ENCODE measurements at places on chromosomes 1 and 21.

GRCh38 chr1:43432171-43432860 lies 21.4 kb downstream of the HYI start:
- no peak for DNase-seq

GRCh38 chr1:209708297-209708696 lies 3.7 kb downstream of the HSD11B1 start:
- DNase-seq, result no peak

- no peak for DNase-seq
Measured at GRCh38 chr21:41852929-41853320, 26.2 kb downstream of the PRDM15 start.

GRCh38 chr1:185926588-185926987 lies 192.4 kb downstream of the HMCN1 start:
- no peak for DNase-seq

DNA sequence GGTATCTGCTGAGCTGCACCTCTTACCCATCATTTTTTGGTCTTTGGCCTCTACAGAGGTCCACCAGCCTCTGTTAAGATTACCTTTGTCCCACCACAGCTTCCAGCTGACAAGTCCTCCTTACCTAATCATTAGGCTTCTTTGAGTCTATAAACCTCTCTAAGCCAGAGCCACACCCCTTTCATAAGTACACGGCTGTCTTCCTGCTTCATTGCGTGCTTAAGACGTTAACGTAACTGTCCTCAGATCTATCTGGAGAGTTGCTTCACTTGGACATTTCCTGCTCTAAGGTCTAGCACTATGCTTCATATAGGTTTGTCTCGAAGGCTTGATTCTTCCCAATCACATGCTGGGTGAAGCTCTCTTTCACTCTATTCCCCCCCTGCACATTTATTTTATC lies 71.0 kb upstream of the CACHD1 start:
- DNase-seq, result no peak

- no peak for DNase-seq
Measured at GRCh38 chr21:43364851-43365424, 62.0 kb downstream of the SIK1 start.

GRCh38 chr1:180228648-180229482 lies 1.2 kb upstream of the LHX4 start:
- DNase-seq, result no peak

DNA sequence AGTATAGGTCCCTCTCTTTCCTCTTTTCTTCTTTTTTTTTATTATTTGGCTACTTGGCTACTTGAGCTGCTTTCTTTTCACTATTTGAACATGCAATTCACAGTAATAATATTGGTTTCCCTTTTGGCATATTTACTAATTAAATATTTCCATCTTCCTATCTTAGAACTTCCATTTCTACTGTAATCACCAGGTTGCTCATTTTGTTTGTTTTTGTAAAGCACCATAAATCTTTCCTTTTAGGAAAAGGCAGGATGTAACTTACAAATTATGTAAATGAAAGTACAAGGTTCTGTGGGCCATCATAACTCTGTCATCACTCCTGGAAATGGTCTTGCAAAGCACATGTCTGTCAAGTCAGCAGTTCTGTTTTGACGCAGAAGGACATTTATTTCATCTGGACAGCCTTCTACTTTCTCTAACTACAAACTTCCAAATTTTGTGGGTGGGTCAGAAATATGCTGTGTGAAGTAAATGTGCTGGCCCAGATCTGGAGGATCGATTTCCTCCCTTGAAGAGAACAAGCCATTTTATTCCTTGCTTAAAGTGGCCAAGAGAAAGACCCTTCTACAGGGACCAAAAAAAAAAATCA lies 71.7 kb upstream of the TNFSF18 start:
- DNase-seq, result no peak

GRCh38 chr1:205263580-205264190 lies 35.9 kb downstream of the TMCC2 start:
- DNase-seq, result no peak

DNA sequence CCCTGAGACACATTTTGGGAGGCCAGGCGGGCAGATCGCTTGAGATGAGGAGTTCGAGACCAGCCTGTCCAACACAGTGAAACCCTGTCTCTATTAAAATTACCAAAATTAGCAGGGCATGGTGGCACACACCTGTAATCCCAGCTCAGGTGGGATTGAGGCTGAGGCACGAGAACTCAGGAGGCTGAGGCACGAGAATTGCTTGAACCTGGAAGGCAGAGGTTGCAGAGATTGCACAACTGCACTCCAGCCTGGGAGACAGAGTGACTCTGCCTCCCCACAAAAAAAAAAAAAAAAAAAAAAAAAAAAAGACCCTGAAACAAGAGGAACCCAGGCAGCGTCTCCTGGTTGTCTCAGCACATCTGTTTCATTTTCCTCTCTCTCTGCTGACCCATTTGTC lies 24.2 kb downstream of the PGM1 start:
- no peak for DNase-seq

DNA sequence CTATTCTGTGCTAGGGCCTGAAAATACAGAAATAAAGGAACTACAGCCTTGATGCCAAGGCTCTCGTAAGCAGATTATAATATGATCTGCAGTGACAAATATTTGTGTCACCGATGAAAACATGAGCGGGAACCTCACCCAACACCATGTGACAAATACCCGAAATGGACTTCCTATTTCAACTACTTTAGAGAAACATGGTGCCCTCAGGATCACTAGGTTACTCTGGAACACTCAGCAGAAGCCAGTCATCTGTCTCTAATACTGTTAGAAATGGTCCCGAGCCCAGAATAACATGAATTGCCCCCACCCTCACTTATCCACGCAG lies 463 bp upstream of the VAMP3 start:
- DNase-seq, result no peak

DNA sequence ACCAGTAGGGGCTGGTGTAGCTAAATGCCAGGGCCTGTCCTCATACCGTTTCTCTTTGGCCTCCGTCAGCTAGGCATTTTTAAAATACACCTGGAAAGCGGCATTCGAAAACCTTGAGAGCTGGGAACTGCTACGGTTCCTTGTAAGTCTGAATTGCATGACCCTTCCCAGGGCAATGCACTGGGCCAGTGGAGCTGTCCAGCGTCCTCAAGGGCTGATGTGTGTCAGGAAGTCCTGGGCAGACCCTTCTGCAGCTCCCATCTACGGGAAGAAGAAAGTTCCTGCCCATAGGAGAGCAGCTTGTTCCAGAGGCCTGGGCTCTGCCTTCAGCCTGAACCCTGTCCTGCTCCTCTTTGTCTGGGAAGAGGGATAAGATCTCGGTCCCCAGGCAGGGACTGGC lies 34.1 kb downstream of the UBASH3A start:
- DNase-seq, result no peak

DNA sequence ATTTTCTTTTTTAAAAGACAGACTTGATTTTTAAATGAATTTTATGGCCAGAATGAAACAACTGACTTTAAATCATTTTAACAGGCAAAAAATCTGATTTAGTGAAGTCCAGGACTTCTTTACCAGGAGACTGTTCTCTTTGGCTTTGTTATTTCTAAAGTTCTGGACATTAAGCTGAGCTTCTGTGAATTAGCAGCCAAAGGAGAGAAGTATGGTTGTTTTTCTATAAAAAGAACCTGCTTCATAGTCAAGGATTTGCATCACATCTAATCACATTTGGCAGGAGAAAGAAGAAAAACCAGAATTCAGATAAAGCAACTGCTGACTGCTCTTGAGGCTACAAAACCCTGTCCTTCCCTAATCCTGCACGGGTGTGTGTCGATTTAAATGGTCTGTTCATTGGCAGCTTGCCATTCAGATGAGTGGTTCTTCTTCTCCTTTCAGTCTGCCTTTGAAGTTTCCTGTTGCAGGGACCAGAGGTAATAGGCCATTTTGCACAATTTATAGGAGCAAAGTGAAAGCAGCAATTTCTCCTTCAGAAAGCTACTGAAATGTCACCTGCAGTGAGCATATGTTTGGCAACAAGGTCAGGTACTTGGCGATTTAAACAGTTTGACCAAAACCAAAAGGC lies 215.4 kb downstream of the OLFM3 start:
- DNase-seq, result no peak

GRCh38 chr1:9143250-9143649 lies 14.3 kb upstream of the GPR157 start:
- DNase-seq, result no peak

DNA sequence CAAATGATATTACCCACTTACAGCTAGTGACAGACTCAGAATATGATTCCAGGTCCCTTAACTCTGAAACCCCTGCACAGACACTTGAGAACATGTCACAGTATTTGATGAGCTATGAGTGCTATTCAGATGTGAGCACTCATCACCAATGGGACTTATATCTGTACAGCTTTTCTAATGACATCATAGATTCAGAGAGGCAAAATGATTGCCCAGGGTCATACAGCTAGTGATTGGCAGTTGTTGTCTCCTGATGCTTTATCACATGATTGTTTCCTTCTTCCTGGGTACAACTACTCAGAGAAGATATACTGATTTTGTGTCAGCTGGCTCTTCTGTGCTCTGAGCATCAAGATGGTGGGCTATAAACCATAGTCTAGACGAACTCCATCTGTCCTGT lies 428.0 kb upstream of the BEND5 start:
- DNase-seq, result no peak

GRCh38 chr1:36835017-36835695 lies 199.2 kb downstream of the GRIK3 start:
- DNase-seq, result no peak

- DNase-seq, result no peak
Measured at GRCh38 chr1:189424746-189425331, 1052.8 kb downstream of the BRINP3 start.

DNA sequence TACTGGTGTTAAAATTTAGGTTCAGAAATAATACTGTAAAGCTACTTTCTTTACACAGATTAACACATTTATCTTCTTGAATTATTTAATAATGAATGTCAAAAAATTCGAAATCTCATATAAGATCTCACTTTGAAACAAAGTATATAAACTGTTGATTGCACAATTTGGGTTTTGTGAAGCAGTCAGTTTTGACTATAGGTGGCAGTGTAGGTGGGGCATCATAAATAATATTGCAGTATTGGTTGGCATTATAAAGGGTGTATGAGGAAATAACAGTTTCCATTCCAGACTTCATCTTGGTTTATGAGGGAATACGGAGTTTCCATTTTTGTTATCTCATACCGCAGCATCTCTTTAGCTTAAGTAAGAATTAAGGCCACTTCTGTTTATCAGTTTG lies 49.9 kb downstream of the SUCO start:
- no peak for DNase-seq

GRCh38 chr1:66250478-66250877 lies 283.5 kb upstream of the SGIP1 start:
- DNase-seq, result no peak

DNA sequence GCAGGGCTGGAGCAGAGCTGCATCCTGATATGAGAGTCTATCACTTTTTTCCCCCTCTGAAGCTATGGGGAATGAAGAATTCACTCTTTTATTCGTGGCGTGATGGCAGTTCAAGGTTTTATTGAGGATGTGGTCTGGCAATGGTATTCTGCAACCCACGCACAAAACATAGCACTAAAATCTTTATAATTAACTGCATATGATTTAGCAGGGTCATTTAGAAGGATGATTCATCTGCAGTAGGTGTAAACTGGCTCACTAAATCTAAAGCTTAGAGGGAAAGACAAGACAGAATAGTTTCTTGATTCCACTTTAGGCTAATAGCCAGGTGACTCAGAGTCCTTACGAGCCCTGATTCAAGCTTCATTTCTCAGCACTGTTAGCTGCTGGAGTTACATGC lies 25.0 kb upstream of the CHRM3 start:
- DNase-seq, result no peak

DNA sequence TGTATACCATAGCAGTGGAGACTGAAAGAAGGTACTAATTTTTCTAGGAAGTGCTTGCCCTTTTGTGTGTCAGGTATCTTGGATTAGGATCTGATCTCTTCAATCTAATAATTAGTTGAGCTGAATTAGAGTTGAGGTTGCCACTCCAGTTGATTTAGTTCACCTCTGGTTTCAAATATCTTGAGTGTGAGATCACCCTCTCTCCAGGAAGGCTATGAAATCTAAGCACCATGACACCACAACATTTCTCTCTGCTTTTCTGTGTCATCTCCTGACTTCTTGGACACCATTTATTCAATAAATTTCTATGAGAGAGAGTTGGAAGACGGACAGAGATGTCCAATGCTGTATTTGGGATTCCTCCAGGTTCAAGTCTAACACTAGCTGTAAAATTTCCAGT lies 212.8 kb downstream of the DYRK1A start:
- no peak for DNase-seq

DNA sequence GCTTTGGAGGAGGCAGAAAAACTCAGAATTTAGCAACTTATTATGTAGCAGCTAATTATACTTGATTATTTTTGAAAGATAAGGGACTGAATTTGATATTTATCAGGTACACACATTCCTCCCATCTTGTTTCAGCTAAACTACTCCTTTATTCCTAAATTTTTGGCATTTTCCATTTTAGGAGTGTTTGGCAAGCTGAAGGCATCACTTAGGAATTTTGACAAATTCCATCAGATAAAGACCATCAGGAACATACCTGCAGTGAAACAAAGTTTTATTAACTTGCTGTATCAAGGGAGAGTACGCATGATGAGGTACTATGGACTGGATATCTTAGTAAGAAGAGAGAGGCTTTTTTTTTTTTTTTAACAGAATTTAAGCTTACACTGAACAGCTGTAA lies 1092.2 kb downstream of the PLA2G4A start:
- no peak for DNase-seq

DNA sequence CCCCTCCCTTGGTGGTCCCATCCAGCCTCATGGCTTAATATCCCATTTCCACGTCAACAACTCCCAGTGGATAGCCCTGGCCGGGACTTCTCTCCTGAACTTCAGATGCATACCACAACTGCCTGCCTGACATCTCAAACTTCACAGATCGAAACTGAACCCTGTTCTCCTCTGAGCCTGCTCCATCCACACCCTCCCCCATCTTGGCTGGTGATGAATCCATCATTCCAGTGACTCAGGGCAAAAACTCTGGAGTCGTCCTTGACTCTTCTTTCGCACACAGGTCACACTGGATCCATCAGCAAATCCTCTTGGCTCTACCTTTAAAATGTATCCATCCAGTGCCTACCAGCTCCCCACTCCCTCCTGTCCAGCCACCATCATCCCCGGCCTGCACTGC lies 3.9 kb downstream of the TAS1R2 start:
- no peak for DNase-seq

DNA sequence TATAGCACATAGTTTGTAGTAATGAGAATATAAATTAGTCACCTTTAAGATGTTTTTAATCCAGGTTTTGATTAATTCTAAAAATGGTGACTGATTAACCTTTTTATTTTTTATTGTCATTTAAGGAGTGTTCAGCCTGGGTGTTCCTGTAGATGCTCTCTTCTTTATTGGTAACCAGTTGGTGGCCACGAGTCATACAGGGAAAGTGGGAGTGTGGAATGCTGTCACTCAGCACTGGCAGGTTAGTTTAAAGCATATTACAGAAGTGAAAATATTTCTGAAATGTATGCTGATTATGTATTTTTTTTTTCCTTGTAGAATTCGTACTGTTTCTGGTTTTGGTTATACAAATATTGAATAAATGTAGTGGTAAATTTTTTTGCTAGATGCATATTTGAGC lies 28.1 kb downstream of the KCTD3 start:
- DNase-seq, result no peak
